ENCODE measurements at places on chromosomes 7 and 10.
A peak's percentile ranks its signal among the peaks of the same experiment; 100 is the strongest.

- no peak for DNase-seq
Measured at GRCh38 chr7:95596198-95597063, at the start of gene PDK4. Gene PDK4 (minus strand): TSS chr7:95596516. CDS start chr7:95596293, 223 bp downstream.

DNA sequence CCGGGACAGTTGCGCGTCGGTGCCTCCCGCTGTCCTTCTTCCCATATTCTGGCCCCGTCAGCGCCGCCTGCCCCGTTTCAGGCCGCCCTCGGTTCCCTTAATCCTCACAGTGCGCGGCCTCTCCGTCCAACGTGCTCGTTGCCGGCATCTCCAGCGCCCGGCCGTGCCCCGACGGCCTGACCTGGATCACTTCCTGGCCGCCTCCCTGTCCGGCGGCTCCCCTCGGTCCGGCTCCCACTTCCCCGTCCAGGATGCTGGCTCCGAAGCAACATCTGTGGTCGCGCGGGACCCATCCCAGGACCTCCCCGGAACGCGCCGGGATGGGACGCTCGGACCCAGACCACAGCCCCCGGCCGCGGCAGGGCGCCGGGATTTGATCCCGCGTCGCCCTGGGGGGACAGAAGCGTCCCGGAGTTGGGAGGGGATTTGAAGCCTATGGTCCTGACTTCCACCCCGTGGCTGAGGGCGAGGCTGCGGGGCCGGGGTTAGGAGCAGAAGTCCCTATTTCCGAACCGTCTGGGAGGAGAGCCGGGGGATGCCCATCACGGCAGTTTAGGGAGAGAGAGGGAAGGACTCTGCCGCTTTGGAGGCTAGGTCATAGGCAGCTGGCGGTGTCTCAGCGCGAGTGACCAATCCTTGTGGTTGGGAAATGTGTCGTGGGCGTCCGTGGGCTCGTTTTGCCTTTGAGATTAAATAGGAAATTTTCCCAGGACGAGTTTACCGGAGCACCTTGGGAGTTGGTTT is 53.8 kb downstream of the KCTD7 start:
- no peak for DNase-seq

- no peak for DNase-seq
Measured at GRCh38 chr7:107701191-107701590, 40.6 kb downstream of the SLC26A4 start.

DNA sequence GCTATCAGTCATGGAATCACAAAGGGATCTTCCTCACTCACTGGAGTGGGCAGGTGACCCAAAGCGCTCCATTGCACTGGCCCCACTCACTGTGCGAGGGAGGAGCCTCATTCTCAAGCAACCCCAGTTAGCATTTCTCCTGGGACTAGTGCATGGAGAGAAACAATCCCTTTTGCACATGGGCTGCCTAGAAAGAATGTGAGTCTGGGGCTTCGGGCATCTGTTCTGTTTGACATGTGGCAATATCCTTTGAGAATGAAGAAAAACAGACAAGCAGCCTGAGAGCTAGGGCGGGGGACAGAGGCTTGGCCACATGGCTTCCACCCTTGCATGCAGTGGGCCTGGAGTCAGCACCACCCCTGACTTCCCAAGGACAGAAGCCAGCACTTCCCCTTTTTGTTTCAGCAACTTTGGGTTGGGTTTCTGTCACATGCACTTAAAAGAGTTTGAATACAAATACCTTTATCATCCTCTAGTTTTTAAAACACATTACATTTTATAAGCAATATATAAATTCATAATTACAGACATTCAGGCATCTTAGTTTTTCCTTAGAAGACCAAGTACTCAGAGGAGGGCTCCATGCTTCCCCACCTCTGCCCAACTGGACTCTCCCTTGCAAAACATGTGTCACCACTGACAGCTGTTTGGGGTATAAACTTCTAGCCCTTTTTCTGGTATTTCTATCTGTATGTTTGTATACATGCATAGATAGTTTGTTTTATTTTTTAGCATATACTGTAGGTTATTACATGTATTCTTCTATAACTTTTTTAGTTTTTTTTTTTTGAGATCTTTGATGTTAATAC is 73.8 kb downstream of the RBM20 start:
- DNase-seq = no peak

DNA sequence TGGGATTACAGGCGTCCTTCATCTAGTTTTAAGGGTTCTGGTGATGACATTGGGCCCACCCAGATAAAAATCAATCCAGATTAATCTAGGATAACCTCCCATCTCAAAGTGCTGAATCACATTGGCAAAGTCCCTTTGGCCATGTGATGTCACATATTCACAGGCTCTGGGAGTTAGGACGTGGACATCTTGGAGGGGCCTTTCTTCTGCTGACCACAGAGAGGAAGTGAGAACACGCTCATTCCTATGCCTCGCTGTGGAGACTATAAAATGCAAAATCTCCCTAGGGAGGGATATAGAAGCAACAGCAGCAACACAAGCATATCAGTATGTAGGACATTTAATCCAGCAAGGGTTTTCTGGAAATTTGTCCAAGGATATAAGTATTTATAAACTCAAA is 266.0 kb upstream of the PITRM1 start:
- no peak for DNase-seq

DNA sequence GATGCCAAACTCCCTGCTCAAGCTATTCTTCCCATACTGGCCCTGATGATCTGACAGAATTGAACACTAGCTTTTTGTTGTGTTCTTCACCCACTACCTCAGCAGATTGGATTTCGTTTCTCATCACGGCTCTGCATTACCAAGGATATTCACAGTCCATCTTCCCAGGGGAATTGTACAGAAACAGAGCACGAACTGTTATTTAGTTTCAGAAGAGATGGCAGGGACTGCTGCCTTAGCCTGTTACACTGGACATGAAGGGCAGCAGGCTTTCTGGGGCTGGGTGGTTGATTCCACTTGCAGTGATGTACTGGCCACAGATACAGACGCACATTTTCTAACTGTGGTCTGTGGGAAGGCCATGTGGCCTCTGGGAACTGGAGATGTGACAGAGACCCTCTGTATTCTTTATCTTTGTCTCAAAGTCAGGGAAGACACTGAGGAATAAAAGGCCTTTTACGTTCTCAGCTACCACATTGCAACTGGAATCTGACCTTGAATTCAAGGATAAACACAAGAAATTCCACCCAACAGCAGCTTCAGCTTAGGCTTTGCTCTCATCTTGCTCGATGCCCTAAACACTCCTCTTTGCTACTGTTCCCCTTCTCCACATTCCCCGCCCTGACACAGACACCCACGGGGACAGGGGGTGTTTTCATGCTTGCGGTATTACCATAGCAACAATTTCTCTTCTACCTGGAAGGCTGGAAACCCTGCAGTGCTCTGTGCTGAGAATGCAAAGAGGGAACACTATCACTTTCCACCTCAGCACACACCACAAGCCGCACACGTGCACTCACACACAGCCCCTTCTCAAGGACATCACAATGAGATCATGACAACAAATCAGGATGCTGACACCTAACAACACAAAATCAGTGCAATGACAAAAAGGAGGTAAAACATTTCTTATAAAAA is 81.7 kb downstream of the RNF216 start:
- peak; percentile 63 for DNase-seq

GRCh38 chr10:1644191-1644711 is 93.1 kb downstream of the ADARB2 start:
- no peak for DNase-seq

DNA sequence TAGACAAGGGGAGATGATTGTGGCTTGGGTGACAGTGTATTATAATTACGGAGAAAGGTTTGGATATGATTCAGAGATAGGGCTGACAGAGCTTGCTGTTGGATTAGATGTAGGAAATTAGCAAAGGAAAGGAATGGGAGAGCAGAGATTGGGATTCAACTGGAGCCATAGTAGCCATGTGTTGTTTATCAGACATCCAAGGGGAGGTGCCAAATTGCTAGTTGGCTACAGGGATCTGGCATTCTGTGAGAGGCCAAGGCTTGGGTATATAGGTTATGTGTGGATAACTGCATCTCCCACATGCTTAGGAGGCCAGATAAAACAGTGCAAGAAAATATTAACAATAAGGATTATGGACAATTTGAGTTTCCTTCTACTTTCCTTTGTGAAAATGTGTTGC is 34.9 kb downstream of the CSGALNACT2 start:
- no peak for DNase-seq

DNA sequence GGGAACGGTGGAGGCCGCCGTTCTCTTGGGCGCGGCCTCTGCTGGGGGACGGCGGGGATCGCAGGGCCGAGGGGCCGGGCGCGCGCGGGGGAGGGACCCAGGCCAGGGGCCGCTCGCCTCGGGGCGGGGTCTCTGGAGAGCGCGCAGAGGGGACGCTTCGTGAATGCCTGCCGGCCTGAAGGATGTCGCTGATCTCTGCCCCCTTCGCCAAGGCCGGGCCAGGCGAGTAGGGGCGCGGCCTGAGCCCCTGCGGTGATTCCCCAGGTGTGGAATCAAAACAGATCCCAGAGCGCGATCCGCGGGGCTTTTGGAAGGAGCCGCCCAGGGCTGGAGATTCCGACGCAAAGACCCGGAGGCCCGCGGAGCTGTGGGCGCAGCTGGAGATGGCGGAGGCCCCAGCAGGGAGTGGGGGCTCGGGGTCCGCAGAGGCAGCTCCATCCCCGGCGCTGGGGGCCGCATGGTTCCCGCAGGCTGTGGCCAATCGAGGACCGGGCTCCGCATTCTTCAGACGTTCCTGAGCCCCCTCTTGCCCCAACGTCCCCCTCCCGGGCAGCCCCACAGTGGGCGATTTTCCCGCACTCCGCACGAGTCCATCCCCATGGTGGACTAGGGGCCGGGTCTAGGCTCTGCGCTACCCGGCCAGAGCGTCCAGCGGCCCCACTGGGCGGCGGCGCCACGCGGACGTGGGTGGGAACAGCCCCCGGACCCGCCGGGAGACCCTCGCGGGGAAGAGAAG is 166.0 kb downstream of the ACTR3B start:
- DNase-seq = no peak

GRCh38 chr7:157007470-157008066 is 2.9 kb downstream of the MNX1 start:
- DNase-seq = no peak

- no peak for DNase-seq
Measured at GRCh38 chr10:29472301-29473086, 162.3 kb downstream of the SVIL start.

- no peak for DNase-seq
Measured at GRCh38 chr10:63192826-63193225, 59.7 kb downstream of the NRBF2 start.

DNA sequence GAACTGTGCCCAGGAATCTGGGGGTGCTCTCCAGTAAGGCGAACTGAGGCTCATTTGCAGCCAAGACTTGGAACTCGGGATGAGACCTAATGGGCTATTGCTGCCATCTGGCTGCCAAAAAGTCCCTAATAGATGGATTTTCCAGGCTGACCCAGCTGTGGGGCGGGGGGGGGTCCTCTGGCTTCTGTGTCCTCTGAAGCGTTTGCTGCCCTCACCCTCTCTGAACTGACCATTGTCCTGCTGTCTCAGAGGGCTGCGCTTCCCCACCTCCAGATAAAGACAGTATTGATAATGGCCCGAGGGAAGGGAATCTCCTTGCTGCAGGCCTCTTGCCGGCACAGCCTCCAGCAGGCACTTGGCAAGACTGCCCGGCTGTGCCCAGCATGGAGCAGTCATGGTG is 46.6 kb downstream of the CLEC2L start:
- no peak for DNase-seq
